ENCODE measurements at places on chromosomes 3 and 15.

- DNase-seq = no peak
Observed at GRCh38 chr15:63037976-63038720, 4.4 kb upstream of the TPM1 start.

DNA sequence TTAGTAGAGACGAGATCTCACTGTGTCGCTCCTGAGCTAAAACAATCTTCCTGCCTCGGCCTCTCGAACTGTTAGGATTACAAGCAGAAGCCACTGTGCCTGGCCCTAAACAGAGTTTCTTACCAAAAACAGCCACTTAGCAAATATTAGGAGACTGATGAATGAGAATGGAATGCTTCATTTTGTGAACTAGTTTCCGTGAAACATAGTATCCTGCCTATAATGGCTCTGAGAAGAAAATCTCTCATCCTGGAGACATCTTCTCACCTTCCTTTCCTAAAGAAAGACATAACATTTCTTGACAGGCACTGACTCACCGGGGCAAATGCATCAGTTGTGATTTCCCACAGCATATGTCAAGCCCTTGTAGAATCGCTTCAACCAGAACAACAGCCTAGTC is 44.9 kb downstream of the GJD2 start:
- no peak for DNase-seq

DNA sequence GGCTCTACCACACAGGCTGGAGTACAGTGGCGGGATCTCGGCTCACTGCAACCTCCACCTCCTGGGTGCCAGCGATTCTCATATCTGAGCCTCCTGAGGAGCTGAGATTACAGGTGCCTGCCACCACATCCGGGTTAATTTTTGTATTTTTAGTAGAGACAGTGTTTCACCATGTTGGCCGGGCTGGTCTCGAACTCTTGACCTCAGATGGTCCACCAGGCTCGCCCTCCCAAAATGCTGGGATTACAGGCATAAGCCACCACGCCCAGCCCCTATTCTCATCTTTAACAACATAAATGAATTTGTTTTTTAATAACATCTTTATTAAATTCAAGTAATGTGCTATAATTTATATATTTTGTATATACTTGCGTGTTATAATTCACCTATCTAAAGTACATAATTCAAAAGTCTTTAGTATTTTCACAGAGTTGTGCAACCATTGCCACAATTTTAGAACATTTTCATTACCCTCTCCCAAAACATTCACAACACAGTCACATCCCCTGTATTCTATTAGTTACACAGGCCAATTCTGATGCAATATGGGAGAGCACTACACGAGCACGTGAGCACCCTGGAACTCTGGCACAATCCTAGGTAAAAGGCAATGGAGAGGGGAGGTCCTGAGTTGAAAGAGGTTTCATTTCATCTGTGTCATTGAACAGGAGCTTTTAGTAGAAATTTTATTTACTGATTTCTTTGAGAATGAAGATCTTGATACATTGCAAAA is 21.2 kb upstream of the MTMR14 start:
- DNase-seq = no peak

DNA sequence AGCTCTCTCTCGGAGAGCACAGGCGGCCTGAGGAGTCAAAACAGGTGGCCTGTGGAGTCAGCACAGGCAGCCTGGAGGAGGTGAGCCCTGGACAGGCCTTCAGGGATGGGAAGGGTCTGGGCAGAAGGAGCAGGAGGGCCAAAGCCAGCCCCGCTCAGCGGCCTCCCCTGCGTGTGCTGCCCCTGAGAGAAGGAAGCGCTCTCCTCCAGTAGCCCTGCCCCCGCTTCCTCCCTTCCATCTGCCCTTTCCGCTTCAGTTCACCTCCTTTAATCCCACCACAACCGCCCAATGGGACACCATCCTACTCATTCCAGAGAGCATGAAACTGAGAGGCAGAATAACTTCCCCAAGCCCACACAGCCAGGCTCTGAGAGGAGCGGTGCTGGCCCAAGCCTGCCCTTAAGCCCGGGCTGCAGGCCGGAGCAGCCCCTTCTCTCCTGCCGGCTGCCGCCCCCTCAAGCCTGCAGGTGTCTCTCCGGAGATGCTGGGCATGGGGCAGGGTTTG is 3.2 kb upstream of the NR2E3 start:
- no peak for DNase-seq

DNA sequence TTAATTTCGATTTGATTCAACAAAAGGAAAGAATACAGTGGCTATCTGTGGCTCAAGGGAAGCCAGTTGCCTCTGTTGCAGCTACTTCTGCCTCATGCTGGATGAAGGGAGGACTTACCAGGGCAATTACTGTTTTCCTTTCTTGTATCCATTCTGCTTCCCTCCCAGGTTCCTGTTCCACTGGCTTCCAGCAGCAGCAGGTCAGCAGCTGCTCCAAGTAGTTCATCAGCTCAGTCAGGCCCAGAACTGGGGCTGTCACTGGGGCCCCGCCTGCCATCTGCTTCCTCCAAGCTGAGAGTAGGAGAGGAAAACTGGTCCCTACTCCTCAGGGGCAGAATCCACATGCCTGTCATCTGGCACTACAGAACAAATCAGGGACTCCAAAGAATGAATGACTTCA is 48.6 kb upstream of the ULK4 start:
- no peak for DNase-seq

GRCh38 chr3:156599089-156599874 is 44.4 kb upstream of the SSR3 start:
- no peak for DNase-seq

GRCh38 chr15:39931615-39932014 is 2.3 kb upstream of the EIF2AK4 start:
- no peak for DNase-seq

- DNase-seq = no peak
Observed at GRCh38 chr15:85646538-85647091, 148.1 kb downstream of the KLHL25 start.

DNA sequence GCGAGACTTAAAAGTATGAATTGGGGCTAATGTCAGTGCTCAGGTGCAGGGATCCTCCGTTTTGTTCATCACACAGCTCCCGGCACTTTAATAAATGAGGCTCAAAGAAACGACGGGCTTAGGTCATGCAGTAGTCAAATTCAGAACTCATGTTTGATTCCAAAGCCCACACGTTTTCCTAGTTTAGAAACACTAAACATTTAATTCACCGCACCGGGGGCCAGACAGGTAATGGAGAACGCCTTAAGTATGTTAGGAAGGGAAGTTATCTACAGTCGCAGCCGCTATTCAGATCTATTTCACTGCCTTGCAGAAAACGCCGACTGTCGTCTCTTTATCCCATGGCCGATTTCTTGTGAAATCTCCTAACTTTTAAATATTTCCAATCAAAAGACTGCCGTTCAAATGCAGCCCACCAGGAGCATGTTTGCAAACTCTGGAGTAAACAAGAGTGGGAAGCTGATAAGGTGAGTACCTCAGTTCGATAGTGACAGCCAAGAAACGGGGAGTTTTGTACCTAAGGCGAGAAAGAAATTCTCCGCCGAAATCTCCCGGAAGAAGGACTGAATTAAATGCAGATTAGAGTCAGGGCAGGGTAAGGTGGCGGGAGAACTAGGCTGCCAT is 569 bp downstream of the HIGD2B start:
- DNase-seq = no peak

- no peak for DNase-seq
Observed at GRCh38 chr15:96428742-96429141, 98.2 kb downstream of the NR2F2 start.

- DNase-seq = no peak
Observed at GRCh38 chr3:3107858-3108257, 2.3 kb downstream of the IL5RA start.

GRCh38 chr15:33149919-33150318 is 44.6 kb downstream of the FMN1 start:
- no peak for DNase-seq
